Right atrium auricular region (tissue), 2 donors: ENCODE measurements at places on chromosomes 5 and 9.

DNA sequence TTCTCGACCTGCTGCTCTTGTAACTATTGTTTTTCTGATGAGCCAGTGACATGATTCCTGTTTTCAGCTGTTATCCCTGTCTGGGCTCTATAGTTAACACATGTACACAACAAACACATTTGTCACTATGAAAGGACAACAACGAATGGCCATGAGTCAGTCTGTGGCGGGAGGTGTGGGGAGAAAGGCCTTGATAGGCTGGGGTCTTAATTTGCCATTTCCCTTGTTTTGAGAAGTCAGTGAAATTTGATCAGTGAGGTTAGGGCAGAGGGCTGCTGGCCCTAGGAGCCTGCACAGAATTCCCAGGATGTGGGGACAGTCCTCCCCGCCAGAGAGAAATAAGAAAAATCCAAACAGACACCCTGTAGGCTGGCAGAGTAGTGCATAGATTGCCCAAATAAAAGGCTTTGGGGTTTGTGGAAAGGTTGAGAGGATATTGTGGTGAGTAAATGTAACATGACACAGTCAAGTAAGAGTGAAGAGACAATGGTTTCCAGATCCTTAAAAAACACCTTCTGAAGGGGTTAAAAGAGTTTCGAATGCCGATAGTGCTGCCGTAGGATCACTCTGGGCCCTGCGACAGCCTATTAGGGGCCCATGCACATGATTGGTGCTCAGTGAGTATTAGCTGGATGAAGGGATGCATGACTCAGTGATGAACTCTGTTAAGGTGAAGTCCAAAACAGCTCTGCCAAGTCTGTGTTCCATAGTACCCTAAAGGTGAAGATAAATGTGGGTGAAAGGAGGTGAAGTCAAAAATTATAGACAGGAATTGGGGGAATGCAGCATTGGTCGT is 110.9 kb upstream of the PRRC1 start:
- H3K4me1 ChIP-seq = no peaks in the 10 kb centered on the region
- no peak for DNase-seq
- H3K27me3 ChIP-seq = no peaks in the 10 kb centered on the region
- H3K4me3 ChIP-seq = no peak overlapping the region
- H3K36me3 ChIP-seq = no peaks in the 10 kb centered on the region

DNA sequence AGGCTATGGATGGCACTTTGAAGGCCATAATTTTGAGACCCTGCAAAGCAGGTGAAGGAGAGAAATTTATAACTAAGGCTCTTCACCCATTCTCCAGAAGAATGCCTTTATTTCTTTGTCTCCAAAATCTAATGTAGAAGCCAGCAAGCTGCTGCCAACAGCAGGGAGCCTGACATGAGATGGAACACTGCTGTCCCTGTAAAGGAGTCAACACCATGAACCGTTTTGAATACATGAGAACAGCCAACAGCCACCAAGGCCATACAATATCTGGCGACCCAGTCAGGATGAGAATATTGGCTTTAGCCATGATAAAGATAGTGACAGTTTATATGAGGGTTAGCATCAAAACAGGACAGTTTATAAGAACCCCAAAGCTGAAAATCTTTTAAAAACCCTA is 121.2 kb upstream of the LIFR start:
- H3K27ac ChIP-seq = no peak overlapping the region
- H3K4me3 ChIP-seq = no peak overlapping the region
- no peaks in the 10 kb centered on the region for H3K36me3 ChIP-seq

- no peaks in the 10 kb centered on the region for H3K36me3 ChIP-seq
- H3K4me1 ChIP-seq = no peaks in the 10 kb centered on the region
- H3K27ac ChIP-seq = no peak overlapping the region
- H3K27me3 ChIP-seq = no peaks in the 10 kb centered on the region
Measured at GRCh38 chr9:126673689-126674364, 60.1 kb downstream of the LMX1B start.

DNA sequence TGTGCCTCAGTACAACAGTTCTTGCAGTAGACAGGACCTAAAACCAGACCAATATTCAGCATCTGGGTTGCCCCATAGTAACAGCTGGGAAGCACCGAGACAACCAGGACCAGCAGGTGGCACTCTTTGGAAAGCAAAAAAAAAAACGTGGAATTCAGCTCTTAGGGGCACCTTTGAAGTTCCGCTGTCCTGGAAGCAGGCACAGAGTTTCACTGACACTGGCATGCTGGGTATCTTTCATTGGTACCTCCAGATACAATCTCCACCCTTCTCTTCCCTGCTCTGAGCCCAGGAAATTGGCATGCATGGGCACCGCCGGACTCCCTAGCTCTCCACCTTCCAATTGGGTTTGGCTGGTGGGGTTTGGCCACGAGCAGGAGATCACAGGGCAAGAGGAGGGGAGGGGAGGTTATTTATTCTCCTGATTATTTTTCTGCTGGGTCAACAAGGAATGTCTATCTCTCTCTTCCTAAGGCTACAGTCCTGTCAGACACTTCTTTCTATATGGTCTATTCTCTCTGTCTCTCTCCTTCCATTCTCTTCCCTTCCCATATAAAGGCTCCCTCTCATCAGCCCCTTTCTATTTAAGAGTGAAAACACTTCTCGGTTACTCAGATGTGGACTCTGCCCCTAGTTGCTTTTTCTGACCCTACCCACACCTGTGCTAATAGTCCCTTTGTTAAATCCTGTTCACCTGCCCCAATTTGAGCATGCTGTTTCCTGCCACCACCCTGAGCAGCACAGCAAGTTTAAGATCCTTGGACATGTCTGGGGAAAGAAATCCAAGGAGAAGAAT is 1.9 kb upstream of the IDNK start:
- no peaks in the 10 kb centered on the region for H3K27me3 ChIP-seq
- H3K36me3 ChIP-seq = no peaks in the 10 kb centered on the region
- no peak overlapping the region for H3K27ac ChIP-seq
- DNase-seq = no peak
- no peak overlapping the region for H3K4me3 ChIP-seq
- no peaks in the 10 kb centered on the region for H3K4me1 ChIP-seq
